ENCODE measurements at places on chromosomes 2 and 18.

- peak; percentile 36 for DNase-seq
Measured at GRCh38 chr2:98664323-98664722, 55.9 kb downstream of the UNC50 start.

GRCh38 chr2:55581874-55582547, 35.4 kb downstream of the PPP4R3B start:
- no peak for DNase-seq

DNA sequence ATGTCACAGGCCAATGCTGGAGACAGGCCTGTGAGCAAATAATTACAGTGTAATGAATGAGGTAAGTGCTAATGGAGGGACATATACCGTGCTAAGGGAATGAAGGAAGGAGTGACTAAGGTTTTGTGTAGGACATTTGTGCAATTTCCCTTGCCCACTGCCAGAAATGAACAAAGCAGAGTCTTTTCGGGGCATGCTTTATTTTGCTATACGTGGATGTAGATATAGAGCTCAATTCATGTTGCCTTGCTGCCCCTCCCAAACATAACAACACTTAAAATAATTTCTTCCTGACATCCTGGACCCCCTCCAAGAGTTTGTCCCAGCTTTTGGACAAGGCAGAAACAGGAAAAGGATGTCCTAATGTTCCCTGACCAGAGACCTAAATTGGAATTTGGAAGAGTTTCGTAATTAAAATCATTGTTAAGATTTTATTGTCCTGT, 23.7 kb upstream of the CD28 start:
- no peak for DNase-seq

DNA sequence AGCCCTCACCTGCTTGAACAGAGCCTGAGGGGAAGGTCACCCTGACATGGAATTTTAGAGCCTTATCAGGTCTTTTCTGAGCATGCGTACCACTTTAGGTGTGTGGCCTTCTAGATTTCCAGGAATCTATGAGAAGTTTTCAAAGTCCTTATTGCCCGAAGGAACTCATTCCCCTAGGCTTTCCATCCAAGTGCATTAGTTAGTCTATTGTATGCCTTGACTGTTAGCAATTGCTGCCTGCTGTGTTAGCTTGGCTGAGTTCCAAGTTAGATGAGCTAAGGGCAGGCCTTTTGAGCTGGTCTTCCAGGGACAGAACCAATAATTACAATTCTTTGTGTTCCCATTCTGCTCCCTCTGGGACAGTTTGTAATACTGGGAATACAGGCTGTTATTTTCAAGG, 30.8 kb upstream of the PUM2 start:
- no peak for DNase-seq

GRCh38 chr2:26533661-26534060, 55.7 kb upstream of the OTOF start:
- no peak for DNase-seq

DNA sequence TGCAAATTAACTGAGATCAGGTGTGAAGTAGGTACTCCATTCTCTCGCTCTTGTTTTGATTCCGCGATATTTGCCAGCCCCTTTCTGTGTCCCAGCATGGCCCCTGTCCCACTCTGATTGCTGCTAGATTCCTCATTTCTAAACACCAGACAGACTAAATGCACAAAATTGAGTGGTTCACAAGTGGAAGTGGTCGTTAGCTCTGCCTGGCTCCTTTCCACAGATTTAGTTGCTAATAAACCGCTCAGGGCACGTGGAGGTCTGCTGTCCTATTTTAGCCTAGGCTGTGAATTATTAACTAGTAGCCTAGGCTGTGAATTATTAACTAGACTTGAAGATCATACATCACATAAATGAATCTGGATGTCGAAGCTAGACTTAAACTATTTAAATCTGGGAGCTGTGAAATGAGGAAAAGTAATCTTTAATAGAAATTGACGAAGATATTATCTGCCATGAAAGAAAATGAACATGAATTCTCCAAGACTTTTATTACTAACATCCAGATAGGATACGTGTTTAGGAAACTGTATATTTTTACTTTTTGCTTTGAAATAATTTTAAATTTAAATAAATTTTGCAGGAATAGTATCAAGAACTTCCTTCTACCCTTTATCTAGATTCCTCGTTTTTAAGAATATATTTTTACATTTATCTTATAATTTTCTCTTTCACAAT, 3.7 kb downstream of the IL1RL2 start:
- DNase-seq = no peak

DNA sequence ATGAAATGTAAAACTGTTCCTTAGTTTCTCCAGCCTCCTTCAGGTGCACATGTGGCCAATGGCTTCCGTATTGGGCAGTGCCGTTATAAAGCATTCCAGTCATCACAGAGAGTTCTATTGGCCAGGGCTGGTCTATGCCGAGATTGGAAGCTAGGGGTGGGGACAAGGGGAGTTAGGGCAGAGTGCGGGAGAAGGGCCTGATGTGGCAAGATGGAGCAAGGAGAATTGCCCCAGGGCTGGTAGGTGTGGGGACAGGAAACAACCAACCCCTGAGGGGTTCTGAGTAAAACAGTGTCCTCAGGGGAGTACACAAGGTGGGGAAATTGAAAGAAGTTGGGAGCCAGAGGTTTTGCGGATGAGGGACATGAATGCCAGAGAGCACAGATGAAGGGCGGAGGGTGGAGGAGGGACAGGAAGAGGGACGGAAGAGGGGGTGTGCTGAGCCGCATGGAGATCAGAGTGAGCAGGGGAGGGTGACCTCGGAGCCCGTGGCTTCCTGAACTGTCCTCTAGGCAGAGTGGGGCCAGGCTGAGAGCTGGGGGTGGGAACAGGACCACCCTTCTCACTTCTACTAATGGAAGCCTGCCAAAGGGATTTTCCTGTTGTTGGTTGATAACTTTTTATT, 9.1 kb upstream of the ATP6V1C2 start:
- no peak for DNase-seq

DNA sequence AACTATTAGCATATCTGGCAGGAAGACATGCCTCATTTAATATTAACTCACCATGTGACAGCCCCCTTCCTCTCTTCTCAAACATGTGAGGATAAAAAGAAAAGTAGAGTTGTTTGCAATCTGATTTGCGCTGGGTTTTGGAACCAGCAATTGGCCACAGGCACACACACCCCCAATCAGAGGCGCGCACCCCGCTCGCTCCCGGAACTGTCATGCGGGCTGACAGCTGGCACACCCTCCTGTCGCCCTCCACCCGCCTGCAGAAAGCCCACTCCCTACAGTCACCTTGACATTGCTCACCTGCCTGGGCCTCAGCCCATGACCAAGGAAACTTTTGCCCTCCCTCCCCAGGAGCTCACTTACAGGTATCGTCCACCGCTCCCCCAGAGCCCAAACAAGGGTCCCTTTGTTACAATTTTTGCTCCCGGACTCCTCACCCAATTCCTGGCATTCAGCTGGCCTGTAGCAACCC, 1.1 kb downstream of the COBLL1 start:
- DNase-seq = no peak

- DNase-seq = no peak
Measured at GRCh38 chr2:31922542-31923408, 88.0 kb downstream of the MEMO1 start.

- no peak for DNase-seq
Measured at GRCh38 chr2:235968155-235968554, 200.0 kb downstream of the GBX2 start.

- DNase-seq = no peak
Measured at GRCh38 chr2:207747653-207748560, 21.8 kb downstream of the FZD5 start.

DNA sequence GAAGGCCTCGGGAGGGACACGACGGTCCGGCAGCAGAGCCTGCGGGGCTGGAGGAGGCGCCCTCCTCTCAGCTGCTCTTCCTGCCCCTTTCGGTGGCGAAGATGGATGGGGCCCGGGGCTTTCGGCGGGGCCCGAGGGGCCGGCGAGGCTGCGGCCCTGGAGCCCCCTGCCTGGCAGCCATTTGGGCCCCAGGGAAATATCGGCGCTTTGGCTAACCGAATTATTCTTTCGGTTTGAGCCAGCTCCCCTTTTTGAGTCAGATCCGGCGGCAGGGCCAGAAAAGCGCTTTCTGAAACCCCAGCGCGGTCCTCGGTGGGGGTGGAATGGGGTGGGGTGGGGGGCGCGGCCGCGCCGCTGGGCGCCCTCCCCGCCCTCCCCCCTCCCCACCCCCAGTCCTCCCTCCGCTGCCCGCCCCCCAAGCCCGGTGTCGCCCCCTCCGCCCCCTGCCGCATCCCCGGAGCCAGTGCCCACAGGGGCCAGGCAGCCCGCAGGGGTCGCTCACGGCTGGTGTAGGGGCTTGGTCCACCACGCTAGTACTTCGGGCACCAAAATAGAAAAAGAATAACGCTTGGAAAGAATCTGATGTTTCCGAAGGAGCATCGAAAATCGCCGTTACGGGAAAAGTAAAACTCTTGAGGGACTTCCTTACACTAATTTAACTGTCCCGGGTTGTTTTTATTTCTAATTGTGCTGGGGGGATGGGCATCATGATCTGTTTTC, 9.1 kb upstream of the ARID5A start:
- peak; percentile 58 for DNase-seq

GRCh38 chr18:40407909-40408308, 1547.1 kb upstream of the PIK3C3 start:
- no peak for DNase-seq

DNA sequence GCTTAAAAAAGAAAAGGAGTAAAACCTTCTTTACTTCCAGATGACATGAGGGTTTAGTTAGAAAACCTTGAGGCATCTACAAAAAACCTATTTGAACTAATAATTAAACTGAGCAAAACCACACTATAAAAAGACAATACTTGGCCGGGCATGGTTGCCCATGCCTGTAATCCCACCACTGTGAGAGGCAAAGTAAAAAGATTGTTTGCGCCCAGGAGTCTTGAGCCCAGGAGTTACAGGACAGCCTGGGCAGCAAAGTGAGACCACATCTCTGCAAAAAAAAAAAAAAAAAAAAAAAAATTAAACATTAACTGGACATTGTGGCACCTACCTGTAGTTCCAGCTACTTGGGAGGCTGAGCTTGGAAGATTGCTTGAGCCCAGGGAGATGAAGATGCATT, 502.8 kb upstream of the LRRTM4 start:
- no peak for DNase-seq

- DNase-seq = no peak
Measured at GRCh38 chr18:61334951-61335683, 1.9 kb downstream of the CDH20 start.

DNA sequence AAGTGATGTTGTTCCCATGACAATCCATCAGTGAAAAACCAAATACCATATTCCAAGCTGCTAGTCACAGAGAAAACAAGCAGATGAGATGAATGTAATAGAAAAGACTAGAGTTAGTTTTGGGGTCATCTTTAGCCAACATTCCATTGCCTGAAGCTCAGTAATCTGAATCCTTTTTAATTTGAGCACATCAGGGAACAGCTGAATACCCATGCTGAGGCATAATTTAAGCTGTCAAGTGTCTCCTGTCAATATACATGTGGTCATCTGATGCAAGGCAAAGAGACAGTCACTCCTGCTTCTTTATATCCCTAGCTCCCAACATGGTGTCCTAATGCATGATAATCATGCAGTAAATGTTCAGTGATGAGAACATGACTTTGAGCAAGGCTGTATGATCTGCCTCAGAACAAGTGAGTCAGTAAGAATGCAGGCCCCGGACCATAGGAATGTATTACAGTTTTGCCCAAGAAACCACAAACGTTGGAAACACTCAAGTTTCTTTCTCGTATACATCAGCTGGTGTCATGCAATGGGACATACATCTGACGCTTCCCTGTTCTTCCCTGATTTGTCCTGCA, 48.0 kb downstream of the CDK15 start:
- no peak for DNase-seq

DNA sequence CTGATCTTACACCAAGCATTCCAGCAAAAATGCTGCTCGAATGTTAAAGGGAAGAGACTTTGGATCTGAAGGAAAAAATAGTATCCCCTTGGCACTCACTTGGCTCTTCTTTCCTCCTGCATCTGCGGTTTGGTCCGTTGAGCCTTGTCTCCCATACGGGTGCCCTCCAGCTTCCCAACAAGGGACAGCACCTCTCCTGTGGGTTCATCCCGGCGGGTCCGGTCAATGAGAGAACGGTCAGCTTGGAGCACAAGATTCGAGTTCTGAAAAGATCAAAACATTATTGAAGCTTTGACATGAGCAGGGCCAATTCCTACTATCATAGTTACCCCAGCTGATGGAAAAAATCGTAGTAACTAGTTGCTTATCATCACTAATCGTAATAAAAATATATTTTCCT, 740 bp downstream of the SNRNP200 start:
- no peak for DNase-seq

DNA sequence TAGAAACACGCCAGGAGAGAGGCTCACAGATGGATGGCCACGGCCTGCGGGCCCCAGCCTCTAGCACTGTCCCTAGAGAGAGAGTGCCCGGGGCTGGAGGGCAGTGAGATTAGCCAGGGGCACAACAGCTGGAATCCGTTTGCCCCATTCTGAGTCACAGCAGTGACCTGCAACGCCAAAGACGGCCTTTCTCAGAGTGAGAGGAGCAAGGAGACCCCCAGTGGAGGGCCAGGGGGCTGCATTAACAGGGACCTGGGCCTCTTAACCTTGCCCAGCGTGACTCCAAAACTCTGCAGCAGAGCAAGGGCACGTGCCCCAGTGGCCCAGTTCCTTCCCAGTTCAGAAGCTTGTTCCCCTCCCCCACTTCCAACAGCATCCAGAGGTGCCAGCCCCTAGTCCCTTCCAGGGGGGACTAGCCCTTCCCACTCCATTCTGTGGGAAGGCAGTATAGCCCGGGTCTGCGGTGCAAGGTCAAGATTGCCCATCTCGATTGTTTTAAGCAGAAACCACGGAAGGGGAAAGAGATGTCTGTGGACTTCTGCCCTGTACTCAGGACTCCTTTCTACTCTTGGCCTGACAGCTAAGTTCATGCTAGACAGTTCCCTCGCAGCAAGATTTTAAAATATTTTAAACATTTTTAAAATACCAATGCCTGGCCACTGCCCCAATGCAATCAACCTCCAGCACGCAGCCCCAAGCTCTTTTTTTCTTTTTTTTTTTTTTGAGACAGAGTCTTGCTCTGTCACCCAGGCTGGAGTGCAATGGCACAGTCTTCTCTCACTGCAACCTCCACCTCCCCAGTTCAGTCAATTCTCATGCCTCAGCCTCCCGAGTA, 50.9 kb upstream of the BIN1 start:
- DNase-seq = no peak

DNA sequence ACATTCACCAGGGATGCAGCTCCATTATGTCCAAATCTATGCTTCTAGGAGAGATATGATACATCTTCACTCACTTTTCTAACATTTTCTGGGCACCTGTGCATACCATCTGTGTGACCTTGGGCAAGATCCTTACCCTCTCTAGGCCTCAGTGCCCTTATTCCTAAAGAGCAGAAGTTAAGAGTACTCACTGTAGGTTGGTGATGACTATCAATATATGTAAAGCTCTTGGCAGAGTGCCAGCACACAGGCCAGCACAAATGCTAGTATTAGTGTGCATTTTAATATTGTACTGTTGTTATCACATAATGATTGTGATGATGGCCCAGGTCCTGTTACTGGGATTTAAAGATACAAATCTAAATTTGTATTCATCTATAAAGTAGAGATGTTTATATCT, 199.2 kb downstream of the RAD51AP2 start:
- no peak for DNase-seq

GRCh38 chr2:61636686-61637085, 98.5 kb upstream of the XPO1 start:
- no peak for DNase-seq

All from activated CD8-positive, alpha-beta memory T cell treated with anti-CD3 and anti-CD28 coated beads, Interleukin-2, amount 50 U/mL, for 4 hours (primary cell).